ENCODE measurements at places on chromosomes 12 and 14.

DNA sequence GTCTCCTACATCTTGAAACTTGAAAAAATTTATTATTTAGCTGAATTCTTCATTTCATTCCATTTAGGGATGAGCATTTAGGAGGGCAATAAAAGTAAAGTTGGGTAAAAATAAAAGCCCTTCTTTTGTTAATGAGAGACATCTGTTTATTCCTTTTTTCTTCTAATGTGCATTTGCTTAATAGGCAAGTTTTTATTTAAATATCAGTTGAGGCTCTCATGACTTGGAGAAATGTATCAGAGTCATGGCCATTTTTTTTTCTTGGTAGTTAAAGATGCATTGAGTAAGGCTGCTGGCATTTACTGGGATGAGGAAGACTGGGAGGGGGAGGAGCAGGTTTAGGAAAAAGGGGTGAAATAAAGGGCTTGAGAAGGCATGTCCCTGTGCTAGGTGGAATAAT is 609.9 kb upstream of the TMEM132C start:
- DNase-seq = no peak

DNA sequence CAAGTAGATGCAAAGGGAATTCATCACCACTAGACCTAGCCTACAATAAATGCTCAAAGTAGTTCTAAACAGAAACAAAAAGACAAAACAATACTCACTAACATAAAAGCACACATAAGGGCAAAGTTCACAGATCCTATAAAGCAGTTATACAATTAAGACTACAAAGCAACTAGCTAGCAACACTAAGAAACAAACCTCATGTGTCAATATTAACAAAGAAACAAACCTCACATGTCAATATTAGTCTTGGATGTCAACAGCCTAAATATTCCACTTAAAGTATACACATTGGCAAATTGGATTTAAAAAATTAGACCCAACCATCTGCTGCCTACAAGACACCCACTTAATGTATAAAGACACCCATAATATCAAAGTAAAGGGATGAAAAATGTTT is 152.7 kb downstream of the KCNK10 start:
- DNase-seq = no peak

DNA sequence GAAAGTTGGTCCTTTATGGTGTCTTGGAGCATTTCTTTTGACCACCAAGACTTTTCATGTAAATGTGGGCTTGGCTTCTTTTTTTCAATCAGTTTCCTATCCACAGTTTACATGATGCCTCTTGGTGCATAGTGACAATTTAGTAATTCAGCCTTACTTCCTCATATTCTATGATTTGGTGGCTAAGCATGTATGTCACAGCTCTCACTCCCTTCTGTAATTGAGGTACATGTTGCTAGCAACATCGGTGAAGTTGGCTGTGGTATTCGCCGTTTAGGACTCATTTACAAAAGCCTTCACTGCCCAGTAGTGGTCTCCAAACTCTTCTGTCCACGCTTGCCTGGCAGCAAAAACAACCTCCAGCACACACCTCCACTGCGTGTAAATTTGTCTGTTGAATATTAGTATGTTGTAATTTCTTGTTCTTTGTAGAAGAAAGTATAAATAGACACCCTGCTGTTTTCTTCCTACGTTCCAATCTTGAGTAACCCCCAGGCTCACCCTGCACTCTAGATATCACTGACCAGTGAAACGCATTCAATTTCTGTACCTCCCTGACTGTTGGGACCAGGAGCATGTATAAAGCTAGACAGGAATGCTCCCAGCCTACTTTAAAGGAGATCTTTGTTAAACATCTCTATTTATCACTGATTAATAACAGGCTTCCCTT is 90.4 kb downstream of the PPP2R5C start:
- no peak for DNase-seq

- no peak for DNase-seq
Observed at GRCh38 chr12:112121780-112122565, 3.4 kb upstream of the TRAFD1 start.

DNA sequence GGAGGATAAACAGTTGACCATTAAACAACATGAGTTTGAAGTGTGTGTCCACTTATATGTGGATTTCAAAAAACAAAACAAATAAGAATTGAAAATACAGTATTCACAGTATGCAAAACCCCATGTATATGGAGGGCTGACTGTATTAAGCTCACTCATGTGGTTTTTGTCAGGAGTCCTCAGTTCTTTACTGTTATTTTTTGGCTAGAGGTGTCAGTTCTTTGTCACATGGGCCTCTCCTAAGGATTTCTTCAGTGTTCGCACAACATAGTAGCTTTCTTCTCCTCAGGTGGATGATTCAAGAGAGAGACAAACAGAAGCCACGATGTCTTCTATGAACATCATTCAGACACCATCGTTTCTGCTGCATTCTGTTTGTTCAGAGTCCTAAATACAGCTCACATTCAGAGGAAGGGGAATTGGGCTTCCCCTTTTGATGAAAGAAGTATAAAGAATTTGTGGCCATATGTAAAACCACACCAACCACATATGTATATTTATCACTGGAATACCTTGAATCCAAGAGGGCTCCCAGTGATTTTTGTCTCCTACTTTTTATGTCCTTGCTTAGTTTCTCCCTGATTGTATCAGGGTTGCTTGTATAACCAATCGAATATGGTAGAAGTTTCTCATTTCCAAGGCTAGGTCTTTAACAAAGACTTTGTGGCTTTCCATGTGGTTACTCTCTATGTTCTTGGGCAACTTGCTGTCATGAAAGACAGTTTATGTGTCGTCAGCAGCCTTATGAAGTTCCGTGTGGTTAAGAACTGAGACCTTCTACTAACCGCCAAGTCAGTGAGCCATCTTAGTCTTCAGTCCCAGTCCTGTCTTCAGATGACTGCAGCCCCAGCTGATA is 18.9 kb downstream of the MNAT1 start:
- DNase-seq = peak; percentile 92

GRCh38 chr12:127685491-127685890 is 581.5 kb upstream of the TMEM132C start:
- DNase-seq = no peak

DNA sequence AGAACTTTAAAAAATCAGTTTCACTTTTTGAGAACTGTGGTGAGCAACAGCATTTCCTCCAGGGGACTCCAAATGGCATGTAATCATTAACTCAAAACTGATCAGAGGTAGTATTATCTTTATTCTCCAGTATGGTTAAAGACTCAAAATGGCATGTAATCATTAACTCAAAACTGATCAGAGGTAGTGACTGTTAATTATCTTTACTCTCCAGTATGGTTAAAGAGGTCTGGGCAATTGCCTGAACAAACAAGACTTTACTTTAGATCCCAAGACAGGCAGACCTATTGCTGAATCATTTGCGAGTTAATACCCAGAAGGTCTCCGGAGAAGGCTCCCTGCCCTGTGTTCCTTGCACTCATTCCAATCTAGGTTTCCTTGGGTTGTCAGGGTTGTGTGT is 6.6 kb upstream of the ACADS start:
- no peak for DNase-seq

GRCh38 chr12:10372559-10372958 is 17.3 kb downstream of the KLRK1 start:
- no peak for DNase-seq

DNA sequence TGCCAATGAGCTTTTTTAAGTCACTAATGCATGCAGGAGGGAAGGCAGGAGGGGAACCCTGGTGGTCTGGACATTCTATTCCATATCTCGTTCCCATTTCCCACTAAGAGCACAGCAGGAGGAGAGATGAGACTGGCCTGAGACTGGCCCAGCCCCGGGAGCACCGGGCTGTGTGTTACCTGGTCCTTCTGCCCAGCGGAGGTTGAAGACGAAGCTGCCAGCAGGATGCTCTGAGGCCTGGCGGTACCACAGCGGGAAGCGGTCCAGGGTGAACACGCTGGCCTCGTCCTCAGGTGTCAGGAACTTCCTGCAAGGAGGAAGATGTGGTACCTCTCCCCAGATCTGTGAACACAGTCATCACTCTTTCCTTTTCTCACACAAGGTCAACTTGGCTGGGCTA is 23.9 kb downstream of the LRTM2 start:
- no peak for DNase-seq

GRCh38 chr14:75979071-75979571 is 2.7 kb downstream of the TGFB3 start:
- peak; percentile 14 for DNase-seq

DNA sequence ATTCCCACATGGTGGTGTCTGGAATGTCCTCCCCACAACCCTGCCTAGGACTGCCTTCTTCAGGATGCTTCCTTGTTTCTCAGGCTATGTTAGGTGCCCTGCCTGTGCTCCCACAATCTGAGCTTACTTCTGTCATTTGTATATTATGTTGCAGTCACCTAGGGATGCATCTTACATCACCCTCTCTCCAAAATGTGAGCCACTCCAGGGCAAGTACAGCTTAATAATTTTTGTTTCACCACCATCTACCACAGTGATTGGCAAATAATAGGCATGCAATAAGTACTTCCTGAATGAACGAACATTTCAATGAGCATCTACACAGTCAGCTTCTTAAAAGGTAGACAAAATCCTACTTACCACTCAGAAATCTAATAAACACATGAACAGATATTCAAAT is 37.6 kb downstream of the ZFYVE26 start:
- DNase-seq = no peak

- DNase-seq = peak; percentile 46
Observed at GRCh38 chr14:97179573-97179972, 382.4 kb downstream of the VRK1 start.

DNA sequence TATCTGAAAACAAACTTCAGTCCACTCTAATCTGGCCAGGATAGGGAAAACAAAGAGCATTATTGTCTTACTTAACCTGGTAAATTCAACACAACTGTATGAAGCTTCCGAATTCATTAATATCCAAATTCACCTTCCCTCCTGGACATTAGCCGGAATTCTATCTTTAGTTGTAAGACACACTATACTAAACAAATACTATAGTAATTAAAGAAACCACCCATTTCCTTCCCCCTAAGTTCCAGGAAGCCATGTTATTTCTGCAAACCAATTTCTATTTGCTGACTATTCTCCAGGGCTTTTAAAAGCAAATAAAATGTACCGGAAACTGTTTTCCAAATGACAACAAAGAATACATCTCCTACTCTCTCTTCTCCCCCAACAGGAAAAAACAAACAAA is 122.7 kb upstream of the MDM1 start:
- DNase-seq = no peak

- no peak for DNase-seq
Observed at GRCh38 chr14:21133901-21134300, 22.0 kb downstream of the OR5AU1 start.

- no peak for DNase-seq
Observed at GRCh38 chr14:100116134-100116533, 43.3 kb downstream of the DEGS2 start.

GRCh38 chr12:113260127-113260526 is 38.9 kb downstream of the TPCN1 start:
- no peak for DNase-seq

GRCh38 chr14:94239406-94239805 is 53.7 kb downstream of the SERPINA10 start:
- DNase-seq = no peak

DNA sequence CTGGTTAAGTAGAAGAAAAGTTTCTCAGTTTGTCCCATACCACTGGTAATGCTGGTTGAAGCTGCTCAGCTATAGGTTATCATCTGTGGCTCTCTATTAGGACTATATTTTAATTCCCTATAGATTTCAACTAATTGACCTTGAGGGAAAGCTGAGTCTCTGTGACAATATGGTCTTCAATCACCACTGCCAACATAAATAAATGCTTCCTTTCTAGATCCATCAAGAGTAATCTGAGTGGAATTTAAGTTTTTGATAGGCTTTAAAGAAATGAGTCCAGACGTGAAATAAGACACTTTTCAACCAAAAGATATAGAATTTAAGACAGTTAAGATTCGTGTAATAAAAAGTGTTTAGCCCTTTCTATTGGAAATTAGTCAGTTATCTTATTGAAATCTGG is 63.5 kb upstream of the MYF6 start:
- no peak for DNase-seq

DNA sequence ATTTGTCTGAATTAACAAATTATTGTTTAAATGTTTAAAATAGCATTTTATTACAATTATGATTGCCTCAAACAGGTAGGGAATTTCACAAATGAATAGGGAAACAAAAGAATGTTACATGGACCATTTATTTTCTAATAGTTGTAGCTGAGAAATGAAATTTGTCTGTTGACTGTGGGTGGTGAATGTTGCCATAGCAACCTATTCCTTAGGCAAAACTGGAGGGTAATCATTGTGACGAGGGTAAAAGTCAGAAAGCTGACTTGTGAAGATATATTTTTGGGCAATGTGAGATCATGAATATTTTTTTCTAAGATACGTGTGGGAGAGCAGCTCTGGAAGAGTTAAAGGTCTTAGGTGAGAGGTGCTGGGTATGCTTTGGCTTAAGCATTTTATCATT is 24.2 kb upstream of the CLEC14A start:
- DNase-seq = no peak

GRCh38 chr12:66060163-66060907 is 70.2 kb downstream of the LLPH start:
- DNase-seq = no peak

- peak; percentile 78 for DNase-seq
Observed at GRCh38 chr14:58171090-58171489, 19.1 kb upstream of the ARMH4 start.

DNA sequence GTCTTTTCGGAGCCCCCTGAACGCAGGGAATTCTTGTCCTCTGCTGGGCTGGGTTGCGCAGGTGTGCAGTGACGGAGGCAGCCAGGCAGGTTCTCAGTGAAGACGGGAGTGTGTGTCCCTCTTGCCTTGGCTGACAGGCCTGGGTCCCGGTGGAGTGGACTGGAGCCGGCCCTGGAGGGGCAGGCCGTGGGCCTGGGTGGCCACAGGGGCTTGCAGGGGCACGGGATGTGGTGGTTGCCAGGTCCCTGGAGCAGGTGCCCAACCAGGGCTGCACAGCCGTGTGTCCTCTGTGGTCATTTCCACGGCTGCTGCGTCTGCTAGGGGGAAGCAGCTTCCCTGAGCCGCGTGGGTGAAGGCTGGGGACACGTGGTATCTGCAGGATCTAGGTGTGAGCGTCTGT is 79.8 kb downstream of the ADGRD1 start:
- no peak for DNase-seq

DNA sequence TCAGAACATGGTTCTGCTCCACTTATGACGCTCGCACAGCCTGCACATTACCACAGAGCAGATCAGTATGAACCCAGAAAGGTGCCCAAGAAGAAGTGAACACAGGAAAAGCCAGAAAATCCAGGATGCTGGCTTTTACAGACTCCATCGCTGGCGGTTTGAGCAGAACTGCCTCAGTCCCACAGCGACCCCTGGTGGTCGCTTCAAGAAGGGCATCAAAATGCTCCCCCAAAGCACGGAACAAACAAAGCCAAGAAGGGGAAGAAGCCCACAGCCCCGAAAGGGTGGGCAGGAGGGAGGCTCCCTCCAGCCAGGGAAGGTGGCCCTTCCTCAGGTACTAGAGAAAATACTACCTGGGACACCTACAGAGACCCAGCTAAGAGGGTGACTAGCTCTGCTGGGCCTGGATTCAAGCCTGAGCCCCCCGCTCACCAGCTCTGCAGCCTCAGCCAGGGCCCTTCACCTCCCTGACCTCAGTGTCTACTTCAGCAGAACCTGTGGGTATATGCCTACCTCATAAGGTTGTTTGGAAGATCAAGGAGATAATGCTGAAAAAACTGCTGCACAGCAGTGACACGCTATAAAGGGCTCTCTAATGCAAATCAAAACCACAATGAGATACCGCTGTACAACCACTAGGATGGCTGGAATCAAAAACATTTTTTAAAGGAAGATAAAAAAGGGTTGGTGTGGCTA is 98.1 kb downstream of the NCOR2 start:
- no peak for DNase-seq
